Right renal pelvis (tissue), 4 donors: ENCODE measurements at places on chromosomes 3 and 15. TPM values are rescaled to one million over a fixed set of nuclear protein-coding genes. Genes with fewer than 3 reads are reported as not detected.
A peak's percentile ranks its signal among the peaks of the same experiment; 100 is the strongest.

- no peak for DNase-seq
These were observed 23.2 kb downstream of the SHC4 start for GRCh38 chr15:48940508-48940907.

DNA sequence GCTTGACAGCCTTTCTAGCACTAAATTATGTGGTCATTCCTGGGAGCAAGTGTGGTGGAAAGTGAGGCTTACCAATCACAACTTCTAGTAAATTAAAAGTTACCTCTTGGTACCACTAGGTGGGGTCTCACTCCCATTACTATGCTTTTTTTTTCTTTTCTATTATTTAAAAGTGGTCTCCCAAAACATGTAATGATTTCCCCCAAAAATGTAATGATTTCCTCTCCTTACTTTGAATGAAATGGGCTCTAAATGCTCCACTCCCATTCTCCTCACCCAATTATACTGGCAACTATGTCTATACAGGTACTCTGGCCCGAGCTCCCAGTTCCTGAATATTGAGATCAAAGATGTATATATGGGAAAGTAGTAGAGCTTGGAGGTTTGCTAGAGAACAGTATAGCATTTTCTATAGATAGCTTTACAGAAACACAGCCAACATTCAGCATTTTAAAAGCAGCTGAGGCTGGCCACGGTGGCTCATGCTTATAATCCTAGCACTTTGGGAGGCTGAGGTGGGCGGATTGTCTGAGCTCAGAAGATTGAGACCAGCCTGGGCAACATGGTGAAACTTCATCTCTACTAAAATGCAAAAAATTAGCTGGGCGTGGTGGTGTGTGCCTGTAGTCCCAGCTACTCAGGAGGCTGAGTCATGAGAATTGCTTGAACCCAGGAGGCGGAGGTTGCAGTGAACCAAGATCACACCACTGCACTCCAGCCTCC is 70.9 kb downstream of the DCUN1D1 start:
- DNase-seq: peak; percentile 9

GRCh38 chr3:105101603-105102002 is 265.1 kb upstream of the ALCAM start:
- DNase-seq: no peak

COL7A1 gene
- polyA plus RNA-seq: 18.0 TPM

RYR3 gene
- 4.8 TPM for polyA plus RNA-seq

- DNase-seq: no peak
These were observed 26.2 kb upstream of the IGF2BP2 start for GRCh38 chr3:185851046-185851445.
